Stimulated activated memory B cell treated with anti-CD40 and anti-IgM and Interleukin-4, amounts not matched to agents 10 μg/mL and 1 μg/mL and 100 μg/mL, for 72 hours (primary cell): ENCODE measurements at places on chromosomes 7 and 10.

DNA sequence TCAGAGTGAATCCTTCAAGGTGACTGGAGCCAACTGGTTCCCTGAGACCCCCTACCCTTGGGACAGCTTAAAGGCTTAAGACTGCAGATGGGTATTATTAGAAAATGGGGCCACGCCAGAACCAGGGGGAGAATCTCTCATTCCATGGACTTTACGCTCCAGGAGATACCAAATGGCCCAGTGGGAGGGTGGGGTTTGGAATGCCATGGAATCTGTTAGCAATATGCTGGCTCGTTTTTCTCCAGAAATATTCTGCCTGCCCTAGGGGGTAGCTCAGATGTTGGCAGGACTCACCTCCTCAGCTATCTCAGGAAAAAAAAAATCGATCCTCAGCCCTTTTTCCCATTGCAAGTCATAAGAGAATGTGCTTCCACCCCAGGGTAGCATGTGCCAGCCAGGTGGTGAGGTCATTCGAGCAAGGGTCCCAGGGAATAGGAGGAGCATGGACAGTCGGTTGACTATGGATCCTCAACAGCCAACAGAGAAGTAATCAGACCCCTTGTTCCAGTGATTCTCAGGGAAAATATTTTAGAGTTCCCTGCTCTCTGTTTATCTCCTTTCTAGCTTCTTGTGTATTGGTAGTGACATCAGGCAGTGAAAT, 22.9 kb downstream of the SVIL start:
- peaks cover 23% of the 10 kb centered on the region for H3K27me3 ChIP-seq
- no peak overlapping the region for H3K27ac ChIP-seq
- H3K4me1 ChIP-seq, result no peaks in the 10 kb centered on the region
- no peak for ATAC-seq
- no peak overlapping the region for H3K4me3 ChIP-seq

DNA sequence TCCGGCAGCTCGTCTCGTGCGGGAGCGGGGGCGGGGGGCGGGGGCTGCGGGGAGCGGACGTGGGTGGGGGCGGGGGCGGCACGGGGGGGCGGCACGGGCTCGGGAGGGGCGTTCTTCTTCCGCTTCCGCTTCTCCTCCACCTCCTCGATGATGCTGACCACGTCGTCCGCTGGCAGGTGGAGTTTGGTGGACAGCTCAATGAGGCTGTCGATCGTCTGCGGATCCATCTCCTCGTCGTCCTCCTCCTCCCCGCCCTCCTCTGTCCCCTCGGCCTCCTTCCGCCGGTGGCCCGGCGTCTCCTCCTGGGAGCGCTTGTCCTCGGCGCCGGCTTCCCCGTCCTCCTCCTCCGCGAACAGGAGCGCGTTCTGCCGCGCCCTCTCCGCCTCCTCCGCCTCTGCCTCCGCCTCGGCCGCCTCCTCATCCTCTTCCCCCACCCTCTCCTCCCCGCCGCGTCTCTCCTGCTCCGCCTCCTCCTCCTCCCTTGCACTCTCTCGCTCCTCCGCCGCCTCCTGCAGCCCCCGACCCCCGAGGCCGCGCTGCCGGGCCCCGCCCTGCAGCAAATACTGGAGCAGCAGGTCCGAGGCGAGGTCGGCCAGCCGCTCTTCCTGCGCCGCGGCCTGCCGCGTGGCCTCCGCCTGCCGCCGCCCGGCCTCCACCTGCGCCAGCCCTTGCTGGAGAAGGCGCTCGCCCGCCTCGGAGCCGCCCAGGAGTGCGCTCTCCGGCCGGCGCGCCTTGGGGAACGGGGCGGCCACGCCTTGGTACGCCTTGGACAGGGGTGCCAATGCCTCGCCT, 1.9 kb downstream of the VGF start:
- H3K36me3 ChIP-seq, result peaks cover 38% of the 10 kb centered on the region
- H3K4me3 ChIP-seq, result peak overlapping the region; percentile 72
- H3K27ac ChIP-seq, result no peak overlapping the region
- H3K27me3 ChIP-seq, result peaks cover 51% of the 10 kb centered on the region

- H3K36me3 ChIP-seq, result no peaks in the 10 kb centered on the region
- ATAC-seq, result no peak
- H3K27ac ChIP-seq, result no peak overlapping the region
Observed at GRCh38 chr7:51067757-51068156, 248.9 kb downstream of the COBL start.

- H3K4me3 ChIP-seq, result peak overlapping the region; percentile 13
- no peak overlapping the region for H3K27ac ChIP-seq
- no peak for ATAC-seq
- H3K36me3 ChIP-seq, result peaks cover 29% of the 10 kb centered on the region
- H3K4me1 ChIP-seq, result peaks cover 38% of the 10 kb centered on the region
- no peaks in the 10 kb centered on the region for H3K27me3 ChIP-seq
Observed at GRCh38 chr10:75231672-75232581, 3.8 kb downstream of the COMTD1 start.

DNA sequence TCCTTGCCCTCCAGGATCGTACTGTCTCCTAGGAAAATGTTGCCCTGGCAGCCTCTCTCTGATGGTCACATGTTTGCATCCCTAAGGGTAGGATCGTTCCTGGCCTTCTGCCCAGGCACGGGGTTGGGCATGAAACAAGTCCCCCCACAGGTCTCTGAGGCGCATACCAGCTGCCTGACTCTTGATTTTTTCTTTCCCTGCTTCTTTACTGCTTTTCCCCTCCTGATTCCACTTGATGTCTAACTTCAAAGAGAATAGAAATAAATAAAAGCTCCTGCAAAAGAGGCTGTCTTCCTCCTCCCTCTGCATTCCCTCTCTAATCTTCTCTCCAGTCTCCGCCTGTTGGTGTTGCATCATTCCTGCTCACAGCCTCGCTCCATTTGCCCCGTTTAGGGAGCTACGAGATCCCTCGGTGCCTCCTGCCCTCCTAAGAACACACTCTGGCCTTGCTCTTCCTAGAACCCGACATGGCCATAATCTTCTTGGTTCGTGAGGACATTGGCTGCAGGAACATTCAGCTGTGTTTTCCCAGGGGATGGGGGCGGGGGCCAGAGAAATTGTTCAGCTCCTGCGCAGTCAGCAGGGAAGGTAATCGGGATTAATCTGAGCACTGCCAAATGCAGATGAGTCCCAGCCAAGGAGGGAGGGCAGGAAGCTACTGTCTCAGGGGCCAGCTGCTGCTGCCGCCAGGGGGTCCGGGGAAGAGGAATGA, 26.0 kb downstream of the LEP start:
- H3K27ac ChIP-seq, result no peak overlapping the region
- ATAC-seq, result no peak
- H3K4me1 ChIP-seq, result no peaks in the 10 kb centered on the region
- H3K27me3 ChIP-seq, result peaks cover 51% of the 10 kb centered on the region
- no peak overlapping the region for H3K4me3 ChIP-seq

DNA sequence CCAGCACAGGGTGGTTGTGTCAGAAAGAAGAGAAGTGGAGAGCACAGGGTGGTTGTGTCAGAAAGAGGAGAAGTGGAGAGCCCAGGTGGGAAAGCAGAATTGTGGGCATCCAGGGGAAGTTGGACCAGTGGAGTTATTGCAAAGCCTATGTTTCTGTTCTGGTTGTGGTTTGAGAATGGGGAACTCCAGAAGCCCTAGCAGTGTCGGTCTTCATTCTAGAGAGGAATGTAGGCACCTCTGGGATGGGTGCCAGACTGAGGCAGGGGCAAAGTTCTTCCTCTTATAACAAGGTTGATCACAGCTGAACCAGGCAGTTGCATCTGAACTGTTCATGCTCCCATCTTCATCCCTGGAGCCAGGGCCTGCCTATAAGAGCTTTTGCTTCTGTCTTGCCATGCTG, 954 bp downstream of the FSCN3 start:
- ATAC-seq, result peak; percentile 69
- H3K27me3 ChIP-seq, result no peaks in the 10 kb centered on the region
- H3K36me3 ChIP-seq, result peaks cover 26% of the 10 kb centered on the region
- H3K4me3 ChIP-seq, result no peak overlapping the region
- no peak overlapping the region for H3K27ac ChIP-seq

- H3K4me3 ChIP-seq, result no peak overlapping the region
- H3K4me1 ChIP-seq, result no peaks in the 10 kb centered on the region
- no peak overlapping the region for H3K27ac ChIP-seq
- ATAC-seq, result no peak
- no peaks in the 10 kb centered on the region for H3K36me3 ChIP-seq
Observed at GRCh38 chr10:112082120-112082519, 101.4 kb downstream of the GPAM start.

DNA sequence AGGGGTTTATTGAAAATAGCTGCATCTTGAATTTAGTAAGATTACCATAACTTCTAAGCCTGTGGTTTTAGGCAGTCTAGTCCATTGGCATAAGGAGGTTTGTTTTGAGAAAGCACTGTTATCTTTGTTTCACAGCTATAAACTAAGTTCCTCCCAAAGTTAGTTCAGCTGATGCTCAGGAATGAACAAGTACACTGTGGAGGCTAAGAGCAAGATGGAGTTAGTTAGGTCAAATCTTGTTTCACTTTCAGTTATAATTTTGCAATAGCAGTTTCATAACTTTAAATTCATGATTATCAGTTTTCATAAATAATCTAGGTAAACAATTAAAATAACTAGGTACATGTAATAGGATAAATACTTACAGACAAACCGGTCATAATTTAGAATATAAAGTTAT, 15.4 kb downstream of the SEC61G start:
- H3K27ac ChIP-seq, result no peak overlapping the region
- H3K27me3 ChIP-seq, result no peaks in the 10 kb centered on the region

DNA sequence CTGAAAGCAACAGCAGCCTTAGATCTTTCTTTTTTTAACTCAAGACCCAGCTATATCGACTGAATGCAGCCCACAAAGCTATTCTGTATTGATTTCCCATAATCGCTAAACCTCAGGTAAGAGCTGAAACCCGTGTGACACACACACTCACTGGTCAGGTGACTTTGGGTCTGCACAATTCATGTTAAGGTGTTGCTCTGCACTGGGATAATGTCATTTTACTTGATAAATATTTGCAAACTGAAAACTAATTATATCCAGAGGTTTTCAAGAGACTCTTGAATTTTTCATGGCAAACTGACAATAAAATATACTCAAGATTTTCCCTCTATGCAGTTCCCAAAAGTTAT, 33.1 kb downstream of the SCRN1 start:
- H3K27ac ChIP-seq, result peak overlapping the region; percentile 50
- H3K4me1 ChIP-seq, result peaks cover 38% of the 10 kb centered on the region
- H3K36me3 ChIP-seq, result peaks cover 45% of the 10 kb centered on the region
- H3K4me3 ChIP-seq, result no peak overlapping the region

DNA sequence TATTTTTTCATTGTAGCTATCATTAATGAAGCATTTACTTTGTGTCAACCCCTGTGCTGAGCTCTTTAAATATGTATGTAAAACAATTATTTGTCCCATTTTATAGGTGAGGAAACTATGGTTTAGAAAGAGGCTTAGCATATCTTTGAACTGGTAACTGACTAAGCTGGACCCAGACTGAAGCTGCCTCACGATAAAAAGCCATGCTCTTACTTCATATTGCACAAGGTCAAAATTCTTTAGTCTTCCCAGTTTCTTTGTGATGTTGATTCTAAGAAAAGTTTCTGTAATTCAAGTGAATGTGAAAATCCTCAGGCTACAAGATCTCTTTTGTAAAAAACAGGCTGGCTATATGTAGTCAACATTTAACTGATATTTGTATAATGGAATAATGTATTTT, 46.6 kb upstream of the SLC16A12 start:
- no peaks in the 10 kb centered on the region for H3K27me3 ChIP-seq
- H3K4me1 ChIP-seq, result no peaks in the 10 kb centered on the region
- no peak for ATAC-seq
- no peaks in the 10 kb centered on the region for H3K36me3 ChIP-seq
- H3K4me3 ChIP-seq, result no peak overlapping the region
- no peak overlapping the region for H3K27ac ChIP-seq

DNA sequence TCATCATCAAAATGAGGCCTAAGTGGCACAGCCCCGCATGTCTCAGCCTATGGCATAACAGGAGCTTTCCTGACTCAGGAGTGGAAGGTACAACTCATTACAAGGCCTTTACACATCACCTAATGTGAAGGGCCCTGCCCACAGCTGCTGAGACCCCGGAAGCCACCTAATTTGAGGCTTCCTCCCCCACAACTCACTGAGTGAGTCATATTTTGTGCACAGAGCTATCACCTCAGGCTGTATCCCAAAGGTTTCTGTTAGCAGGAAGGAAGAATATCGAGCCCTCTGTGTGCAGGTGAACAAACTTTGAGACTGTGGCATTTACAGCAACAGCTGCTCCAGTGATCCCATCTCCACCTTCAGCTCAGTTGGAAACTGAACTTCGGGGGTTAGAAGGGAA, 20.6 kb downstream of the HTR5A start:
- H3K36me3 ChIP-seq, result no peaks in the 10 kb centered on the region
- no peak overlapping the region for H3K4me3 ChIP-seq
- peaks cover 29% of the 10 kb centered on the region for H3K27me3 ChIP-seq
- H3K27ac ChIP-seq, result no peak overlapping the region
- no peaks in the 10 kb centered on the region for H3K4me1 ChIP-seq

DNA sequence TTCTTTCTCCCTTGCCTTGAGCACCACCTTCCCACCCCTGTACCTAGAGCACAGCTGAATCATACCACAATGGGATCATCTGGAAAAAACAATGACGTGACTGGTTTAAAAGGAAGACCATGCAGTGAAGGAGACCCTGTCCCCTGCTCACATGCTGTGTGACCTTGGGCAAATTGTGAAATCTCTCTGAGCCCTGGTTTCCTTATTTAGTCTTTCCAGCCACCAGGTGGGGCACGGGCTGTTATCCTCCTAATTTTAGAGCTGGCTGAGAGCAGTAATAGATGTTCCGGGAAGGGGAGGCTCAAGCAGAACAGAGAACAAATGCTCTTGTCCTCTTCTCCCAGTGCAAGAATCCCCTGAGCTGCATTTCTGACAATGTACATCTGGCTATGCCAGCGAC, 198.3 kb downstream of the RPS24 start:
- no peak for ATAC-seq
- H3K4me1 ChIP-seq, result no peaks in the 10 kb centered on the region
- no peaks in the 10 kb centered on the region for H3K36me3 ChIP-seq
- no peak overlapping the region for H3K27ac ChIP-seq
- H3K4me3 ChIP-seq, result no peak overlapping the region
- H3K27me3 ChIP-seq, result peaks cover 17% of the 10 kb centered on the region

DNA sequence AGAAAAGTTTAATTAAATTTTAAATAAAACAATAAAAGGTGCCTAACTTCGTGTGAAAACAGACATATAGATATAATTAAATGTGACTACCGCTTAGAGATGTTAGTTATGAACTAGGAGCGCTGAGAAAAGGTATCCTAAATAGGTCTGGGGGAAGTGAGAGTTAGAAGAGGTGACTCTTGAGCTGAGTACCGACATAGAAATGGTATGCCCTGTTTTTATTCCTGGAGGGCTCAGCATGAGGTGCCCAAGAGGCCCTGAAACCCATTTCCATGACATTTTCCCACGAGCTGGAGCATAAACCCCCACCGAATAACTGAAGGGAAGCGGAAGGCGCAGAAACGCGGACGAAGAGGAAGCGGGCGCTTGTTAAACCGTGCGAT, 433 bp upstream of the STARD3NL start:
- peak overlapping the region; percentile 87 for H3K27ac ChIP-seq
- peak overlapping the region; percentile 92 for H3K4me3 ChIP-seq

GRCh38 chr10:79070606-79071395, 2.0 kb downstream of the ZMIZ1 start:
- no peak for ATAC-seq
- H3K4me1 ChIP-seq, result peaks cover 28% of the 10 kb centered on the region
- peak overlapping the region; percentile 81 for H3K4me3 ChIP-seq
- no peaks in the 10 kb centered on the region for H3K36me3 ChIP-seq
- H3K27ac ChIP-seq, result peak overlapping the region; percentile 70
